ENCODE measurements at places on chromosomes 4 and X. TPM values are rescaled to one million over a fixed set of nuclear protein-coding genes. Genes with fewer than 3 reads are reported as not detected.

RTL3 gene
- not detected for polyA plus RNA-seq

NAA10 gene
- polyA plus RNA-seq, result 227 TPM

NUDT11 gene
- polyA plus RNA-seq, result 9.3 TPM

ARHGAP6 gene
- polyA plus RNA-seq, result 0.02 TPM

UBA6 gene
- polyA plus RNA-seq, result 9.7 TPM

TAF7L gene
- 0.06 TPM for polyA plus RNA-seq

MRFAP1L1 gene
- 49.5 TPM for polyA plus RNA-seq

GRK4 gene
- polyA plus RNA-seq, result 2.0 TPM

CTSO gene
- polyA plus RNA-seq, result 1.0 TPM

ERAS gene
- not detected for polyA plus RNA-seq

NUP62CL gene
- 1.6 TPM for polyA plus RNA-seq

DIPK2B gene
- polyA plus RNA-seq, result not detected

ELF4 gene
- polyA plus RNA-seq, result 15.9 TPM

GAGE13 gene
- polyA plus RNA-seq, result not detected

PDGFRA gene
- not detected for polyA plus RNA-seq

PFKFB1 gene
- 0.19 TPM for polyA plus RNA-seq

HPGDS gene
- polyA plus RNA-seq, result not detected

CLGN gene
- not detected for polyA plus RNA-seq

PRSS12 gene
- 9.5 TPM for polyA plus RNA-seq

FAM133A gene
- not detected for polyA plus RNA-seq

F8A2 gene
- not detected for polyA plus RNA-seq

TMSB15B gene
- 20.0 TPM for polyA plus RNA-seq

RRH gene
- polyA plus RNA-seq, result 0.03 TPM

TFDP3 gene
- polyA plus RNA-seq, result not detected

SRPK3 gene
- polyA plus RNA-seq, result 0.10 TPM

SCRG1 gene
- not detected for polyA plus RNA-seq

PCSK1N gene
- 0.86 TPM for polyA plus RNA-seq

AMBN gene
- not detected for polyA plus RNA-seq

GC gene
- not detected for polyA plus RNA-seq

Data from foreskin keratinocyte (primary cell).